Stimulated activated CD8-positive, alpha-beta memory T cell treated with anti-CD3 and anti-CD28 coated beads, Interleukin-2, amount 100 ng/mL, for 1 hour (primary cell): ENCODE measurements at places on chromosomes 7 and 10.
A peak's percentile ranks its signal among the peaks of the same experiment; 100 is the strongest.

DNA sequence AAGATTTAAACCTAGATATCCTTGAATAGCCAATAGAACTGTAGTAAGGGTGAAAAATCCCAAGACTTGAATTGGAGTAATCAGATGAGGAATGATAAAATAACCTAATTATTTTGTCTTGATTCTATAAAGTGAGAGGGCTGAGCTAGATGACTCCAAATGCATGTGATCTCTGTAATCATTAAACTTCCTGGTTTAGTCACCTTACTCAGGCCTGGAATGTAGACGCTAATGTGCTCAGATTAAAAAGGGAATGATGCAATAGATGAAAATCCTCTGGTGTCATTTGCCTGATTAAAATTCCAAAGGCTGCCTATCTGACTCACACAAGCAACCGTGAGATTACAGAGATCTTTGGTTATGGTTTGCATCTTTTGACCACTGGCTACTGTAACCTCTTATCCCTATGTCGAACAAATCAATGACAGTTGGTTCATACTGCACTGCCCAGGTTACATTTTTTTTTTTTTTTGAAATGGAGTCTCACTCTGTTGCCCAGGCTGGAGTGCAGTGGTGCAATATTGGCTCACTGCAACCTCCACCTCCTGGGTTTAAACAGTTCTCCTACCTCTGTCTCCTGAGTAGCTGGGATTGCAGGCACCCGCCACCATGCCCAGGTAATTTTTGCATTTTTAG is 2.9 kb upstream of the HKDC1 start:
- no peak for DNase-seq

GRCh38 chr10:45135443-45136198 is 134.9 kb downstream of the ZNF22 start:
- DNase-seq = no peak

DNA sequence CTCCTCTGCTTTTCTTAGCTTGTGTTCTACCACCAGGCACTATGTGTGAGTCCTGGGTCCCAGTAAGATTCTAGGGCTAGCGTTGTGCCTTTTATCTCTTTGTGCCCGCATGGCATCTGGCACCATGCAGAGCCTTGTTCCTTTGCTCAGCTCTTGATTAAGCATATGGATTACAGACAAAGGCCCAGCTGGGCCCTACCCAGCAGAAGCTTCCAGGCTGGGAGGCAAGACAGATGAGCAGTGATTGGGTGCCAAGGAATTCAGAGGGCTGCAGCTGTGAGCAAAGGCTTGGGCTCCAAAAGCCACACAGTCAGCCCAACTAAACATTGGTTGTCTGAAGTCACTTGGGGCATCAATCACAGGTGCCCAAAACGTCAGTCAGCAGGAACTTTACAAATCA is 2.0 kb downstream of the ACSM6 start:
- no peak for DNase-seq

GRCh38 chr7:118094044-118094443 is 89.9 kb upstream of the LSM8 start:
- no peak for DNase-seq

- no peak for DNase-seq
Measured at GRCh38 chr10:3942937-3943489, 158.0 kb upstream of the KLF6 start.

GRCh38 chr7:74061840-74062539 is 21.6 kb upstream of the LIMK1 start:
- peak; percentile 48 for DNase-seq

GRCh38 chr7:155806096-155806871 is 6.0 kb downstream of the SHH start:
- no peak for DNase-seq

- DNase-seq = no peak
Measured at GRCh38 chr10:63722537-63722936, 201.3 kb downstream of the REEP3 start.

DNA sequence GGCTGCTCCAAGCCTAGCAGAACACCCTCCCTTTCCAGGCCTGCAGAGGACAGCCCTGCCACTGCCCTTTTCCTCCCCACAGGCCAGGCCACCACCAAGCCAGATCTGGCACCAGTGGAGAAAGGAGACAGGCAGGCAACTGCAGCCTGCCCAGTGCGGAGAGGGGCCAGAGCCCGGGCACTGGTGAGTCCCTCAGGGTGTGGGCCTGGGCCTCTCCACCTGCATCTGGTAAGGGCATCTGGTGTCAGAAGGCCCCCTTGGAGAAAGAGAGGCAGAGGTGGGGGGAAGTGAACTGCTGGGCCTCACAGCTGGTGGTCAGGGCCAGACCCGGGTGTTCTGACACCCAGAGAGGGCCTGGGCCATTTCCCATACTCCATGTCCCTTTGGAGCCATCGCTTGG is 27.9 kb downstream of the ZNF783 start:
- DNase-seq = no peak

- DNase-seq = no peak
Measured at GRCh38 chr10:77266242-77266641, 371.4 kb downstream of the KCNMA1 start.

- DNase-seq = no peak
Measured at GRCh38 chr7:82741493-82741892, 297.9 kb upstream of the CACNA2D1 start.

- DNase-seq = no peak
Measured at GRCh38 chr7:101666741-101667140, 37.6 kb upstream of the MYL10 start.

DNA sequence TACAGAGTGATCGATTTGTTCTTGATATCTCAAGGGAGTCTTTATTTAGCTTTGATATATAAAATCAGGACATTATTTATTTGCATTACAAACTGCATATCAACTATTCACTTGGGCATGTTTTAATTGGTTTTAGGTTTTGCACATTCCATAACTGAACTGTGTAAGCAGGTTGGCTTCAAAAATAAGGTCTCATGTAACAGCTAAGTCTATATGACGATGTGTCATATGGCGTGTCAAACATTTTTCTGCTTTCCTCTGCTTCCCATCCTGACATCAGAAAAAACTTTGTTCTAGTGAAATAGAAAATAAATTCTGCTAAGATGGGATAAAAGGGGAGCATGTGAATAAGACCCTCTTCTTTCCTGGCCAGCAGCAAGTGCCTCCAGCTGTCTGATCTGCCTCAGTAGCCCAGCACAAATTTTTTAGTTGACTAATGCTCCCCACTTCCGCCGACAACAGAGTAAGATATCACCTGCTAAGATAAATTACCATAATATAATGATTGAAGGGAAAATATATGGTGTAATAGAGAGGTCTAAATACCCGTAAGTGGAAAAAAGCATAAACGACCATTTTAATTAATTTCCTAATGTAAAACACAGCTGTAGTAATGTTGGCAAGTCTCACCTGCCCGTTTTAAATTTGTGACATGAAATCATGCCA is 180.5 kb downstream of the TAX1BP1 start:
- DNase-seq = no peak

GRCh38 chr7:39421661-39422060 is 144.5 kb upstream of the YAE1 start:
- DNase-seq = no peak

DNA sequence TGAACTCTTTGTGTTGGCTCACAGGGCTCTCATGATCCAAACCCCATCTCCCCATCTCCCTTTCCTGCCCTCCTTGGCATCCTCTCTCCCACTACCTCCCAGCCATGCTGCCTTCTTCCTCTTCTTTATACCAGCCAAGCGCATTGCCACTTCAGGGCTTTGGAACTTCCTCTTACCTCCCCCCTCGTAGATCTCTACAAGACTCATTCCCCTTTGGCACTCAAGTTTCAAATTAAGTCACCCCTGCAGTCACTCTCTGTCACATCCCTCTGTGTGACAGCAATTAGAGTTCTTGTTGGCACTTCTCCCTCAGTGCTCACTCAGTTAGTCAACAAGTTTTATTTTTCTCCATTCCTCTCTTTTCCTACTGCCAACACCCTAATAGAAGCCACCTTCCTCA is 20.8 kb upstream of the NRP1 start:
- no peak for DNase-seq

- DNase-seq = no peak
Measured at GRCh38 chr10:53079283-53079682, 306.7 kb upstream of the MBL2 start.
